Myocyte (in vitro differentiated cells): ENCODE measurements at places on chromosomes 5 and 9. TPM values are rescaled to one million over a fixed set of nuclear protein-coding genes. Genes with fewer than 3 reads are reported as not detected.

The PCDHA4 gene
- total RNA-seq = 1.2 and 1.4 TPM in 2 replicates

The NIPAL4 gene
- 0.10 TPM in 1 of 2 replicates, not detected in the other for total RNA-seq

The IL4 gene
- total RNA-seq = not detected in 2 replicates

The STXBP1 gene
- total RNA-seq = 10.6 and 21.9 TPM in 2 replicates

The POU5F2 gene
- total RNA-seq = 0.26 and 0.29 TPM in 2 replicates

The LIFR gene
- 11.1 and 16.2 TPM in 2 replicates for total RNA-seq

DNA sequence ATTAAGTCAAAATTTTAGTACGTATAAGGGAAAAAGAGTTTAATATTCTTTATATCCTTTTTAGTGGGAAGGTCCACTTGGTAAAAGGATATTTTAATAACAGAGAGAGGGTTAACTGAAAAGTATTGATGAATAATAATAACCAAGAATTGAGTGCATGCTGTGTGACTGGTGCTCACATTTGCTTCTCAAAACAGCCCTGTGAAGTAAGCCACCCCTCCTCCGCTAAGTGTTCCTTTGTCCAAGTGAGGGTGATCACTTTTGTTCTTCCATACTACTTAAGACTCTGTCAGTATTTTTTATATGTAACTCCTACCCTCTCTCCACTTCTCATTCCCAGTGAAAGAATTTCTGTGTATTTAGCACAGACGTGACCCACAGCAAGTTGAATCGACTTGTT is 51.5 kb downstream of the SLC44A1 start:
- DNase-seq = peak; percentile 22

DNA sequence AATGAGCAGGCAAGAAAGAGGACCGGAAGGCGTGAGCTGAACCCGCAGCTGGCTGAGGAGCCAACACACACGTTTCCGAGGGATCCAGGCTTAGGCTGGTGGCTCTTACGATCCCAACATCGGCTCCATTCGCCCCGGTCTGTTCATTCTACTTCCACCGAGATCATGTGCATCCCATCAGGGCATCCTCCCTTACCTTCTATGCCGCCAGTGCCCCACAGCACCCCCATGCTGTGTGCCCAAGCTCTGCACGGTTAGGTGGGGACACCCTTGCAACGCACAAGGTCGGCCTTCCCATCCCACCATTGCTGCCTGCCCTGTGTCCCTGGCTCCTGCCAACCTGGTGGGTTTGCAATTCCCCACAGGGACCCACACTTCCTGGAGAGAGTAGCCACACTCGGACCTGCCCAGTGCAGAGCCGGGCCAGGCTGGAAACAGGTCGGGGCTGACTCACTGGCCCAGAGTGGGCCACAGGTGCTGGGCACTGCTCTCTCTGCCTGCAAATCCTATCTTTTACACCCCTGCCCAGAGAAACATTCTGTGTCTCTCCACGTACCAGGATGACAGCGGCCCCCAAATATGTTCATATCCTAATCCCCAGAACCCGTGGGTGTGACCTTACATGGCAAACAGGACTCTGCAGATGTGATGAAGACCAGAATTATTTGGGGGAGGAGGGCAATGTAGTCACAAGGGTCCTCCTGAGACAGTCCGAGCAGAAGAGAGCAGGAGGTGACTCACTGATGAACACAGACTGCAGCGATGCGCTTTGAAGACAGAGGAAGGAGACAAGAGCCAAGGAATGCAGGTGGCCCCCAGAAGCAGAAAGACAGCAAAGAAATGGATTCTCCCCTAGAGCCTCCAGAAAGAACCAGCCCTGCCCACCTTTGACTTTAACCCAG is 182.2 kb downstream of the AUH start:
- DNase-seq = no peak

GRCh38 chr5:175336781-175337180 is 107.2 kb downstream of the DRD1 start:
- no peak for DNase-seq

DNA sequence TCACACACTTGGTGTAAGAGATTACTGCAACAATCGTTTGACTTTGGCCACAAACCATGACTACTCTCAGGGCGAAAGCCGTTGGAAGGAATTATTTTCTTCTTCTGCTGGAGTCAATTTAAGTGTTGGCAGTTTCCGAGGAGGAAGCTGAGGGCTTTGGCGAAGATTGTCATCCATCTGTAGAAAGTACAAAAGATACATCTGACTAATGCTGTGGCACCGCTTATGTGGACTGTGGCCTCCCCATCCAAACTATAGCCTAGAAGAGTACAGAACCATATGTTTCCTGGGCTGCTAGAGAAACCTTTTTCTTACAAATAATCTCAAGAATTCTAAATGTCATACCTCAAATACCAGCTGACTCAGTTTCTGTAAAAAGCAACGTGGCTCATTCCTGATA is 7.4 kb downstream of the MTX3 start:
- DNase-seq = no peak

GRCh38 chr5:157486221-157486681 is 26.2 kb downstream of the NIPAL4 start:
- no peak for DNase-seq

- DNase-seq = peak; percentile 2
Measured at GRCh38 chr5:31671339-31671741, 32.4 kb downstream of the PDZD2 start.

- DNase-seq = no peak
Measured at GRCh38 chr9:127783111-127784008, 2.5 kb upstream of the CDK9 start.

GRCh38 chr9:75592586-75592985 is 297.9 kb upstream of the PCSK5 start:
- no peak for DNase-seq

GRCh38 chr9:20823051-20823450 is 139.0 kb downstream of the FOCAD start:
- DNase-seq = no peak

DNA sequence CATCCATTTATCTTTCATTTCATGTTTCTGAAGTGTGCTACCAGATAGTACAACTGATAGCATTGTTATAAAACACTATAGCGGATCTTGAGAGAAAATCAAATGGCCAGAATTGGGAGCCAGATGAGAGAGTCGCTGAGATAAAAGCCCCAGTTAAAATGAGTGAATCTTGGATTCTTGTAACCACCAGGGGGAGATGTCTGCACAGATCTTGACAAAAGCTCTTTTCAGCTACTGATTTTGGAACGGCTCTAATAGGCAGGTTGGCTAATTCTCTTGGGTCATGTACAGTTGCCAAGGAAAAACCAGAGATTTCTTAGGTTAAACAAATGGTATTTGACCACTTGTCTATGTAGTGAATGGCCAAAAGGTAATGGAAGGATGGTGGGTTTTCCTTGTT is 21.7 kb downstream of the F2RL2 start:
- peak; percentile 79 for DNase-seq

DNA sequence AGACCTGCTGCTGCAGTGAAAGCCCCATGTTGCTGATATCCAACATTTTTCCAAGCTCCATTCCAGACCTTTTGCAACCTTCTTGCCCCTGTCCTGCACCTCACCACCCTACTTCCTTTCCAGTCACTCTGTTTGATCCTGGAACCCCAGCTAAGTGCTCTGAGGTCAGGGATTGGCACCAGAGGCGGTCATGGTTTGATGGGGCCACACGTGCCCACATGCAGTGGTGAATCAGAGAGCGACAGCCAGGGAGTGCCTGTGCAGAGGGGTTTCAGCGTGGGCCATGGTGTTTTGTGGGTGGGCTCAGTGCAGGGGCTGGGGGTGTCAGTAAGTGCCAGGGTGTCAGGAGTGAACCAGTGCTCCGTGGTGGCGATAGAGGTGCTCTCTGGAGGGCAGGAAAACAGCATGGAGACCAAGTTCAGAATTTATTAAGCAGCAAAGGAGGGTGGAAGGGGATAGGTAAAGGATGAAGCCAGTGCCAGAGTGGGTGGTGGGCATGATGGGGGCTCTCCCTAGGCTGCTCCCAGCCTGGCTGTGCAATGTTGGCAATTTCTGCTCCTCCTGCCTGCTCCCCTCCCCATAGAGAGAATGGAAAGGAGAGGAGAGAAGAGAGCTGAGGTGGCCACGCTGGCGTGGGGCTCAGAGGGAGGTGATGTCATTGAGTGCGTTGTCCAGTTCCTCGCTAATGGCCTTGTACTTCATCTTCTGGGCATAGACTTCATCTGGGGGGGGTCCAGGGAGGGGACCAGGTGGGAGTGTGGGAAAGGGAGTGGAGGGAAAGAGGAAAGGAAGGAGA is 7.0 kb downstream of the TPM2 start:
- DNase-seq = peak; percentile 43

DNA sequence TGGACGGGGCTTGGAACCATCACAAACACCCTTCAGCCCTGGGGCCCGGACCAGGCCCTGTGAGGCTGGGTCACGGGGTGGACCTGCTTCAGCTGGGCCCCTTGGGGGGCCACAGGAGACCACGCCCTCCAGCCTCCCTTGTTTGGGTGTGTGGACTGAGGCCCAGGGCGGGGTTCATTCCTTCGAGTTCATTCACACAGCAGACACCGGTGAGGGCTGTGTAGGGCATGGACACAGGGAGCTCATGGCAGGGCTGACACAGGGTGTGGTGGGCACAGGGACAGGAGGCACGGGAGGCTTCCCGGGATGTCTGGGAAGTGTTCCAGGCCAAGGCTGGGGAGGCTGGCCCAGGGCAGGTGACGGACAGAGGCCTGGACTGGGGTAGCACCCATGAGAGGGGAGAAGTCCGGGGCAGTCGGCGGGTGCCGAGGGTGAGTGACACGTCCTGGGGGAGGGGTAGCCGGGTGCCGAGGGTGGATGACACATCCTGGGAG is 8.9 kb downstream of the DNLZ start:
- peak; percentile 82 for DNase-seq

- peak; percentile 91 for DNase-seq
Measured at GRCh38 chr9:33297432-33297831, 7.1 kb downstream of the NFX1 start.

DNA sequence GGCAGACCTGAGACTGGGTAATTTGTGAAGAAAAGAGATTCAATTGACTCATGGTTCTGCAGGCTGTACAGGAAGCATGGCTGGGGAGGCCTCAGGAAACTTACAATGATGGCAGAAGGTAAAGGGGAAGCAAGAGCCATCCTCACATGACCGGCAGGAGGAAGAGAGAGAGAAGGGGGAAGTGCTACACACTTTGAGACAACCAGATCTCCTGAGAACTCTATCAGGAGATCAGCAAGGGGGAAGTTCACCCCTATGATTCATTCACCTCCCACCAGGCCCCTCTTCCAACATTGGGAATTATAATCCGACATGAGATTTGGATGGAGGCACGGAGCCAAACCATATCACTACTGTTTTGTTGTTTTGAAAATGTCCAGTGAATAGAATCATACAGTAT is 110.2 kb downstream of the DAPK1 start:
- DNase-seq = no peak

GRCh38 chr5:159995907-159996306 is 13.0 kb upstream of the TTC1 start:
- DNase-seq = no peak

GRCh38 chr9:17509701-17510100 is 69.2 kb upstream of the SH3GL2 start:
- DNase-seq = peak; percentile 9

GRCh38 chr9:7454624-7455023 is 345.0 kb downstream of the DMAC1 start:
- DNase-seq = peak; percentile 2
